ENCODE measurements at places on chromosomes 4 and X. TPM values are rescaled to one million over a fixed set of nuclear protein-coding genes. Genes with fewer than 3 reads are reported as not detected.

Gene POF1B
- total RNA-seq = not detected

Gene DCAF12L2
- not detected for total RNA-seq

Gene SYTL4
- total RNA-seq = 3.5 TPM

Gene SPANXC
- not detected for total RNA-seq

Gene FABP2
- total RNA-seq = not detected

Gene NAP1L3
- total RNA-seq = 0.89 TPM

Measured in bronchus fibroblast of lung (primary cell).